Cardiac muscle cell (in vitro differentiated cells and primary cell): ENCODE measurements at places on chromosomes 1 and 21. TPM values are rescaled to one million over a fixed set of nuclear protein-coding genes. Genes with fewer than 3 reads are reported as not detected.

SH2D1B gene
- total RNA-seq, result 0.06 TPM in 1 of 2 replicates, not detected in the other

DNA sequence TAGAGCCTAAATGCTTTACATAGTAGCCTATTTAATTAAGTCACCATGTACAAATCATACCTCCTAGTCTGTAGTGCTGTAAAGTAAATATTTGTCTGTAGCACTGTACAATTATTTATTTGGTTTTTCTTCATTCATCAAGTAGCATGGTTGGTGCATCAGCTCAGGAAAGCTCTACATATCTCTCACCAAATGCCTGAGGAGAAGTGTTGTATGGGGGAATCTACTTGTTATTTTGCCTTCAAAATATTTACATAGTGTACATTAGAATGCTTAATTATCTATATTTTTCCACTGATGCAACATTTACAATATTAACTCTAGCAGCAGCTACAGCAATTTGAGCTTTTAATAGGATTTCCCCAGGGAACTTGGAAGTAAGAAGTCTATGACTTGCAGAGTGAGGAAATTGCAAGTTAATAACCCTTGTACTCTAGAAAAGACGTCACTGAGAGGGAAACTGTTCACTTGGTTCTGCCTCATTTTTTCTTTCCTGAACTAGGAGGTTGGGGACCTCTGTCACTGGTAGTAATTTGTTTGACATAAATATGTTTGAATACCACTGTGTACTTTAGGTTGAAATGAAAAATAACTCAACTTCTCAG, 207.4 kb downstream of the PDE4B start:
- no peaks in the 10 kb centered on the region for H3K36me3 ChIP-seq
- H3K27ac ChIP-seq, result no peak overlapping the region
- DNase-seq, result no peak
- no peak overlapping the region for H3K4me3 ChIP-seq
- H3K4me1 ChIP-seq, result no peaks in the 10 kb centered on the region
- H3K27me3 ChIP-seq, result peaks cover 2% of the 10 kb centered on the region

GRCh38 chr1:31373056-31373896, at the start of gene FABP3:
Gene FABP3, minus strand, starts transcription at chr1:31373076. Its CDS starts 62 bp downstream, at chr1:31373014.
- peaks cover 51% of the 10 kb centered on the region for H3K4me1 ChIP-seq
- H3K4me3 ChIP-seq, result peak within 1 kb of the TSS; percentile 44
- no peaks in the 10 kb centered on the region for H3K36me3 ChIP-seq
- H3K27ac ChIP-seq, result peak within 1 kb of the TSS; percentile 100
- peak; percentile 60 for DNase-seq

ZBTB8B gene
- 1.8 and 2.1 TPM in 2 replicates for total RNA-seq

SPRR2E gene
- total RNA-seq, result not detected in 2 replicates

PRKCZ gene
- total RNA-seq, result 46.8 and 50.9 TPM in 2 replicates
